ENCODE measurements at places on chromosomes 1 and 21.

GRCh38 chr1:63691701-63692425, 82.0 kb upstream of the ROR1 start:
- DNase-seq: peak; percentile 83

DNA sequence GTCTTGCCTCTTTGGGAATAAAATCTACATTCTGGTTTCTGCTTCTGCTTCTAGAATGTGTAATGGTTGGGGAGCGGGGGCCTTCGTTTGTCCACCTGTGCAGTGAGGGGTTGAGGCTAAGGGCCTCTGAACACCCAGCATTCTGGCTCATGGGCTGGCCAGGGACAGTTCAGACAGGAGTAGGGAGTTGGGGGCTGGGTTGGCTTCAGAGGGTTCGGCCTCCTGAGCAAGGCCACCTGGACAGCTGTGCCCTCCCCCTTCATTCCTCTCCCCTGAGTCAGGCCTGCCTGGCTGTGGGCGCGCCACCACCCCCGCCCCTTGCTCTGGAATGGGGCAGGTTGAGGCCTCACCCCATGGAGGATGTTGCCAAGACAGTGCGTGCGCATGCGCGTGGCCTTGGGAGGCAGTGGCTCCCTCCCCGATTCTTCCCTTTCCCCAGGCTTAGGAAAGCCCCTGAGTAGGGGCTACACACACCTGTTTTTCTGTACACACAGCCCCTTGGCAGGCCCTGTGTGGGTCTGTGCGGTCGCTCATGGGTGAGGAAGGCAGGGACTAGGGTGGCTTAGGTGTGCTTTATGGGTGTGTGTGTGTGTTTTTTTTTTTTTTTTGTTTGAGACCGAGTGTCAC, 57.0 kb downstream of the YARS1 start:
- peak; percentile 98 for DNase-seq

- no peak for DNase-seq
These were observed 86.8 kb downstream of the FBXO2 start for GRCh38 chr1:11567244-11568065.

DNA sequence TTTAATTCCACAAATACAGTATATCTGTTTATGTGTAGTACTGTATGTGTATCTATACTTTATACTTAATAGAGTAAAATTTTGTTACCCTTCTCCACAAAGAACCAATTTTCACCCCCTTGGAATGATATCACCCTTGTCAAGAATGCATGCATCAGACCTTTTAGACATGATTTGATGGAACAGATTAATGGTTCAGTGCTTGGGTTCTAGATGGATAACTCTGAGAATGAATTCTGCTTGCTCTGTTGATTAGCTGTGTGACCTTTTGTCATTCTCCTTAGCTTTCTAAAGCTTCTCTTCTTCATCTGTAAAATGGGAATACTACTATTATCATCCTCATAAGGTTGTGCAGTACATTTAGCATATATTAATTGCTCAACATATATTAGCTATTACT, 105.1 kb downstream of the NEK7 start:
- peak; percentile 74 for DNase-seq

GRCh38 chr1:78651241-78651640, 1.6 kb downstream of the IFI44 start:
- DNase-seq: no peak

GRCh38 chr1:244778344-244778743, 57.1 kb upstream of the COX20 start:
- peak; percentile 78 for DNase-seq

- peak; percentile 39 for DNase-seq
These were observed 84.6 kb downstream of the LAMC2 start for GRCh38 chr1:183270541-183271141.

DNA sequence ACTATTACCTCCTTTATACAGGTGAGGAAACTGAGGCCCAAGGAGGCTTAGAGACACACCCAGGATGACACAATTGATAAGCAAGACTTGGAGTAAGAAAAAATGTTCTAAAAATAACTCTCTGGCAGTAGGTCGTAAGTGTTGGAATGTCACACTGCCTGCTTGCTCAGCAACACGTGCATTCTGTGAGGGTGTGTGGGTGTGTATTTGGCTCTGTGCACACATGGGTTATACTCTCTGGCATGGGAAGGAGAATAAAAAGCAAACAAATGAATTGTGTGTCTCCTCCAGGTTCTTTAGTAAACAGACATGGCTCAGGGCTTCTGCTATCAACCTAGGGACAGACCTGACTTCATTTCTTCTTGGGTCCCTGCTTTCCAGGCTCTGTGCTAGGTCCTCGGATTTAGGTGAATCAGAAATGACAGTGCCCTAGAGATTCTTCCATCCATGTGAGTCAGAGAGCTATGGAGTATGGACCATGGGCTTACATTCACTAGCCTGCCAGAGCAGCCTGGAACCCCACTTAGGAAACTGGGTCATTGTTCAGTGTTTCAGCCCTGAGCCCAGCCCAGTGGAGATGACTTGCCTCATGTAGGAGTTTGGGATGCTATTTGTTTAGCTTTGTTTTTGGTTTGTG, 72.4 kb downstream of the ELAVL4 start:
- peak; percentile 36 for DNase-seq

- peak; percentile 72 for DNase-seq
These were observed 2.4 kb downstream of the SSBP3 start for GRCh38 chr1:54403808-54404261.

DNA sequence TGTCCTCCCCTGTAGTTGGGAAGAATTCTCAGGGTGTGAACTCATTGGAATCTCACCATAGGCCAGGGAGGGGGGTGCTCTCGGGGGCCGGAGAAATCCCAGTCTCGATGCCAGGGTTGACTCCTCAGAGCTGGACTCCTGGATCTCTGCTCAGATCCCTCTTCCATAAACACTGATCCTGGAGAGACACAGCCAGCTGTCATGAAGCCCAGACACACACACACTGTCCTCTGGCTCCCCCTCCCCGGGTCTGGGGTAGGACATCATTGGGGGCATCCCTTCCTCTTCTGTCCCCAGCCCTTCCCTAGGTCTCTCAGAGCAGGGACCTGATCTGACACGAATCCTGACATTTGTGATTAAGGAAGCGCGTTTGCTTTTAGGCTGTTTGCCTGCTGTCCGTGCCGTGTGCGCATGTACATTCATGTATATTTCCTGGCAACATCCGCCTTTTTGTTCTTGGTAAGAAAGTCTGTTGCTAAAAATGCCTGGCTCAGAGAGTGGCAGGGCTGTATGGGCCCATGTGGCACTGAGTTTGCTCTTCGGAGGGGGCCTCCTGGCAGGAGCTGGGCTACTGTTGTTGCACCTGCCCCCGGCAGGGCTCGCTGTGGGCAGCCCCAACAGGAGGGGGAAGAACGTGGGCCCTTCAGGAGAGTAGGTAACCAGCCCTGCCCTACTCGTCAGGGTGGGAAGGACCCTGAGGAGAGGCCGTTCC, 45.4 kb upstream of the SELENON start:
- DNase-seq: no peak

GRCh38 chr1:241140670-241141069, 216.3 kb downstream of the RGS7 start:
- DNase-seq: no peak

DNA sequence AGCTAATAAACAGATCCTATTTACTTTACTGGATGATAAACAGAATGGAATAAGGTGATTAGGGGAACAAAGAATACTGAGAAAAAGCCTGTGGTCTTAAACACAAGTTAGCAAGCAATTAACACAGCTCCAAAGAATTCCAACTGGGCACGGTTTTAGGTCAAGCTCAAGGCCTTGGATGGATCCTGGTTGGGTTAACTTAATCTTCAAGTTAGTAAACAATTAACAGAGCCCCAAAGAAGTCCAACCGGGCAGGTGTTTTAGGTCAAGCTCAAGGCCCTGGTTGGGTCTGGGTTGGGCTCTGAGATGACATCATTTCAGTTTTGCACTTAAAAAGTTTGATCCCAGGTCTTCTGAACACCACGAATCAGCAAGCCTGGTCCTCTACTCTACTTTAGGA, 1086.3 kb upstream of the TMPRSS15 start:
- DNase-seq: no peak

GRCh38 chr1:201888282-201889089, at the start of gene SHISA4:
Gene SHISA4 (plus strand): TSS chr1:201888898. CDS start chr1:201888995, 97 bp downstream.
- DNase-seq: peak; percentile 82

- no peak for DNase-seq
These were observed 119.4 kb downstream of the SLC45A1 start for GRCh38 chr1:8437347-8437746.

- DNase-seq: no peak
These were observed 7.9 kb downstream of the MYOG start for GRCh38 chr1:203077956-203078355.

DNA sequence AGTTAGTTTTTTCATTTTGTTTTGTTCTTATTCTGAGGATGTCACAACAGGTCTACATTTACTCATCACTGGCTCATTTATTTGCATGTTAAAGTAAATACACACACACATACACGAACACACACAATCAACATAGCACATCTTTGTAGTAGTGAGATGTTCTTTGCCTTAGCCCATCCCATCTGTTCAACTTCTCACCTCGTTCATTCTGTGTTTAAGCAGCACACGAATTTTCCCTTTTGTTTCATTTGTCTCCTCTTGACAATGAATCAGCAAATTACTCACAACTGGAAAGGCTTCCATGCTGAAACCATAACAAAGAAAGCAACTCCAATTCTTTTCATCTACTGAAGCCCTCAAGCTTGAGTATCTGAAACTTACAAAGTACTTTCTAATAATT, 133.3 kb upstream of the CHRM3 start:
- no peak for DNase-seq

DNA sequence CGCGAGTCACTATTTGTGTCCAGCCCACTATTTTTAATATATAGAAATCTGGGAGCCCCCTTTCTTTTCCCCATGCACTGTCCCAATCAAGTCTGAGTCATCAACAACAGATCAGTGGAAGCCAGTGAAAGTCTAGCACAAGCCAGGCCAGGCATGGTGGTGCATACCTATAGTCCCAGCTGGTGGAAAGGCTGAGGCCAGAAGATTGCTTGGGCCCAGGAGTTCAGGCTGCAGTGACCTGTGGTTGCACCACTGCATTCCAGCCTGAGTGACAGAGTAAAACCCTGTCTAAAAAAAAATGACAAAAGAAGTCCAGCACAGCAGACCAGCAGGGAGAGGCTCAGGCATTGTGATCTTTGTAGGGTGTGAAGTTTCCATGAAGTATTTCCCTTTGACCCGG, 9.0 kb upstream of the RPL5 start:
- peak; percentile 41 for DNase-seq

- no peak for DNase-seq
These were observed 12.8 kb downstream of the OTUD7B start for GRCh38 chr1:149997585-149998262.

DNA sequence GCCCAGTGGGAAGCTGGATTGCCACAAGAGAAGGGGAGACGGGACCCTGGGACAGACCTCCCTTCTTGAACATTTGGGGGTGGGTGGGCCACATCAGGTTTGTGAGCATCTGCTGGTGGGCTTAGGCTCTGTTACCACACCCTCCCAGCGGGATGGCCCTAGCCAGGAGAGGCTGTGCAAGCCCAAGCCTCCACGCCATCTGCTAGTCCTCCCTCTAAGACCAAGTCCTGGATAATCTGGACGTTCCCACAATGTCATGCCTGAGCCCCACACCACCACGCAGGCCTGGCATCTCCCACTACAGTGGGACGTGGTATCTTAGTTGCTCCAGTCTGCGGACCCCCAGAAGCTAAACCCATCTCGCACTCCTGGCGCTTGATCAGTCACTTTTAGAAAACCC, 3.7 kb upstream of the IBA57 start:
- no peak for DNase-seq

- DNase-seq: no peak
These were observed 223.3 kb downstream of the PTPRU start for GRCh38 chr1:29459620-29459945.

Measured in kidney tubule cell (primary cell).